Ovary (tissue), 10 donors: ENCODE measurements at places on chromosomes 3 and 15. TPM values are rescaled to one million over a fixed set of nuclear protein-coding genes. Genes with fewer than 3 reads are reported as not detected.

Gene CCR1
- total RNA-seq, result 3.1 TPM

DNA sequence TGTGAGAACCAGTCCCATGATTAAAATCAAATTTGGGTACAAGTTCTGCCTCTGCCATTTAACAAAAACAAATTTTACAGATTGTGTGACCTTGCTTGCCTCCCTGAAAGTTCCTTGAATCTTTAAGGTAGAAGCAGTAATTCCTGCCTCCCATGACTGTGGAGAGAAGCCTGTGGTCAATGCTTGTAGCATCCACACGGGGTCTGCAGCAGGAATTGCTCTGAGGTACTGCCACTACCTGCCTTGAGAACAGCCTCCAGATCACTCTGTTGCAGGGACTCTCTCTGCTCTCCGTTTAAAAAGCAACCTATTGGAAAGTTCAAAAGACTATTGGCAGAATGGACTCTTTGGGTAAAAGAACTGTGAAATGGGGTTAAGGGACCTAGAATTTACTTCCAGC is 75.9 kb downstream of the SST start:
- DNase-seq, result no peak

- no peak for DNase-seq
Measured at GRCh38 chr3:144010371-144010770, 38.7 kb downstream of the DIPK2A start.

- no peak for DNase-seq
Measured at GRCh38 chr3:60703008-60703407, 548.2 kb downstream of the FHIT start.

GRCh38 chr15:30985081-30985531 is 6.3 kb downstream of the MTMR10 start:
- no peak for DNase-seq

Gene CPN2
- total RNA-seq, result 0.18 TPM

GRCh38 chr3:60610441-60611112 is 640.7 kb downstream of the FHIT start:
- DNase-seq, result peak; percentile 34

- DNase-seq, result no peak
Measured at GRCh38 chr15:71191296-71191695, 76.0 kb downstream of the THSD4 start.

DNA sequence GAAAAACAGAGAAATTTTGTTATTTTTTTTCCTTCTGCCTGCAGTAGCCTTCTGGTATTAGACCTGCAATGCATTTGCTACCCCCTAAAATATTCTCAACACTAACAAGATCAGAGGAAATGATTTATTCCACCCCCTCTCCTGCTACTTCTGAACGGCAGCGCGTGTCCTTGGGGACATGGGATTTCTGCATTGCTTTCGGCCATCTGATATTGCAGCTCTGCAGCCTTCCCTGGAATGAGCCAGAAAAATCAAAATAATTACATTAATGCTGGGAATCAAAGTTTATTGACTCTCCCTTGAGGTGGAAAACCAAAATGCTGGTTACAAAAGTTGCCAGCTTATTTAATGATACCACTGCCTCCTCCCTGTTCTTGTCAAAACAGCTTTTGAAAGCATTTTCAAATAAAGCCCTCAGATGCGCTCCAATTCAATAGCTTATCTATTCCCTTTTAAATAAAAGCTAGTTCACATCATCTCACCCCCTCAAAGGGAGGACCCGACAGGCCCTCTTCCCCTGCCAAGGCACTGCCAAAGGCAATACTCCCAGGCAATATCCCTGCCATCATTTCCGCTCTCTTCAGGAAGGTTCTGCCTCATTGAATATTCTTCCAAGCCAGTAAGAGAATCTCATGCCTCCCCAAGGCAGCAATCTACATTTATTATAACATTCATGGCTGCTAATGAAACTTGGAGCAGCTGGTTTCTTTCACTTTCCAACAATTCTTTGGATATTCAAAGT is 96.6 kb downstream of the FHIT start:
- DNase-seq, result no peak

GRCh38 chr3:116815831-116816588 is 106.4 kb downstream of the TUSC7 start:
- no peak for DNase-seq

DNA sequence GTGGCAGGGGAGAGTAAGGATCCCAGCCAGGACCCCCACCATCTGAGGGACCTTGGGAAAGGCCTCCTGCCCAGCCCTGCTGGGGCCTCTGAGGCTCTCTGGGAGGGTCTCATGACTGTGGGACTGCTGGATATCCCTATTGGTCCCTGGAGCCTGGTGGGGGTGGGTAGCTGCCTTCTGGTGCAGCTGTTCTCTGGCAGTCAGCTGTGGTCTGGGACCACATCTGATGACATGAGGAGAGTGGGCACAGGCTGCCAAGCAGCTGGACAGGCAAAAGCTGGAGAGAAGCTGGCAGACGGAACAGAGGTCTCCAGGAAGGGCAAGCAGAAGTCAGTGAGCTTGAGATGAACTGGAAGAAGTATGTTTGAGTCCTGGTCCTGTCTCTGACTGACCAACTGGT is 22.4 kb downstream of the PLEKHO2 start:
- no peak for DNase-seq

Gene PLSCR2
- total RNA-seq, result not detected

- no peak for DNase-seq
Measured at GRCh38 chr3:43696441-43696840, 5.7 kb downstream of the ABHD5 start.

- no peak for DNase-seq
Measured at GRCh38 chr3:190001426-190001825, 119.3 kb downstream of the P3H2 start.

DNA sequence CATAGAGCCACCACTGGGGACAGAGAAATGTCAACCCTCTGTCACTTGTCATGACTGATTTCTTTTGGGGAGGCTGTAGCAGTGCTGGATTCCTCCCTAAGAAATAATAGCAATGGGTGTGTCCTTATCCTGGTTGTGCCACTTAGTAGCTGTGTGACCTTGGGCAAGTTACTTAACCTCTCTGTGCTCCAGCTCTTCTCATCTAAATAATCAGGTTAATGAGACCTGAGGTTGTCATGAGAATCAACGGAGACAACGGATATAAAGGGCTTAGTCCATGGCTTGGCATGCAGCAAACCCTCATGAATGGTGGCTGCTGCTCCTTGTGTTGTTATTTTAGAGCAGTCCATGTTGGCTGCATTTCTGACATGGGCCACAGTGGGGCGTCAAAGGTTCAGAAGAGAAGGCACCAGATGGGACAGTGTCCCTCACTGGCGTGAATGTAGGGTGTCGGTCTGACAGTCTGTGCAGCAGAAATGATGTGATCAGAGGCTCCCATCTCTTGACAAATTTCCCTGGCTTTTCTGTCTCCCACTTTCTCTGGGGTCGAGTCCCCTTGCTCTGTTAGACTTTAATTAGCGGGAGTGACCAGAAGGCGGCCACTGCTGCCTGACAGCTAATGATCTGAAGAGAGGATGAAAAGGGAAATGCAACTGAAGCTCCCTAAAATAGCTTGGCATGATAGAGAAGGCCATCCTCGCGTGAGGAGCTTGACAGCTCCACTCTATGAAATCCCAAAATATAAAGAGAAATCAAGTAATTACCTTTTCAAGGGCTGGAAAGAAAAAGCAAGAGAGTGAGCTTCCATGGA is 209.4 kb downstream of the CADPS start:
- DNase-seq, result peak; percentile 61

DNA sequence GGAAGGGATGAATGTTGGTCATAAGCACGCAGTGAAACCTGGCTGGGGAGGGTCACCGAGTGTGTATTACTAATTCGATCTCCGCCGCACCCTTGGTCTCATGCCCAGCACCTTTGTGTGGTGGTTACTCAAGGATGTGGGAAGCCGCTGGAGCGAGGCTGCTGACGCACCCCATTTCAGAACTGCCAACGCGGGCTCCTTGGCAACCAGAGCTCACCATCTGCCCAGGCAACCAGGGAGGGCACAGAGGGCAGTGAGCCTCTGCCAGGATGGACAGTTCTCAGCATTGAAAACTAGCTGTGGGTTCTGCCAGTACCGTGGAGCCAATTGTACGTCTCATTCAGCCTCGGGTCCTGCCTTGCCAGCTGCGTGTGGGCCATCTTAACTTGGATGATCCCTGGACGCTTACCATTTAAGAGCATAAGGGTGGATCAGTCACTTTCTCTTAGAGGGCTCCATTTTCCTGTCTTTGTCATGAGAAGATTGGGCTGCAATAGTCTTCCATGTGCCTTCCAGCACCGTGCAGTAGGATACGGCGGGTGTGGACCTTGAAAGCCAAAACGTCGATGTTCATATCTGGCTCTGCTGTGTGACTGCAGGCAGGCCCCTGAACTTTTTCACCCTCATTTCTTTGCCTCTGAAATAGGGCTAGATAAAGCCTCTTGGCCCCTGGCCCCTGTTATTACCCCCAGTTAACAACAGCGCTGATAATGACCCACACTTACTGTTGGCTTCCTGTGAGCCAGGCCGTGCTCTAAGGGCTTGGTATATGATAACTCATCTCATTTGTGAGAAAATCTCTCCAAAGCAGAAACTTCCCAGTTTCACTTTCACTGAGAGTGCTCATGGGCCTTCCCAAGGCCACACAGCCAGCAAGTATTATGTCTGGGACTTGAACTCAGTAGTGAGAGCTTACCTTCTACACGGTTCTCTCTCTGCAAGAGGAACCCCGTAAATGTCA is 238.8 kb downstream of the OPA1 start:
- DNase-seq, result no peak

DNA sequence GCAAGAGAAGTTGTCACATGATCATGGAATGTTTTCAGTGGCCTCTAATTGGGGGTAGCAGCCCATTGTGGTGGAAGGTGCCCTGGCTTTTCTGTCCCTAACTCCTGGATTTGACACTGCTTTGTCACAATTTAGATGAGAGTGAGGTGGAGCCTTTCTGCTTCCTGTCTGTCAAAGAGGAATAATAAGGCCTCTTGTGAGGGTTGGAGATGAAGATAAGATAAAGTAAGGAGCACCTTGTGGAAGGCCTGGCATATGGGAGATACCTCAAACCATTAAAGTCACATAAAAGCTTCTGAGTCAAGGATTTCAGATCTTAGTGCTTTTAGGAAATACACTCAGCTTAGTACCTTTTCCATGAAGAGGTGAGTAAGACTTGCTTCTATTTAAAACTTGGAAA is 172.6 kb upstream of the FAM3D start:
- no peak for DNase-seq

Gene SCG5
- total RNA-seq, result 4.8 TPM

DNA sequence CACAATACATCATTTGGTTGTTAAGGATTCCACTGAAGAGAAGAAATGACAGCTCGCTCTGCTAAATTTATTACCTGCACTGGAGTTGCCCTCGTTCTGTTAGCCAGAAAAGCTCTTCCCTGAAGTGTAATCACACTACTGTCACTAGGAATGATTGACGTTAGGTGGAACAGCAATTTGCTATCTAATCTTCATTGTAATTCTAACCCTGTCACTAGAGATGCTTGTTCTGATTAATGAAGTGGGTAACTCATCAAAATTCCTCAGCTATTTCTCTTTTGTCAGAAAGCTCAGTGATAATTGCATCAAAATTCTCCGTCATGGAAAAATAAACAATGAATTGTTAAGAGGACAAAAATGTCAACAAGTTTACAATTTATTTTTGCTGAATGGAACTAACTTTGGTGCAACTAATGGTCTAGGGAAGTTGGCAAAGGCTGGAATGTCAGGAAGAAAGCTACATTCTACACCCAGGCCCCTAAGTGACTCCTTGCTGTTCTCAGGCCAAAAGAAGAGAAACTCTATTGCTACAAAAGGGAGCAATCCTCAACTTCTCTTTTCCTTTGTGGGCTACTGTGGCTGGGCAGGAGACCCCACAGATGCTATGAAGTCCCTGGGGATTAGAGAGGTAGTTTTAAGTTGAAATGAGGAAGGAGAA is 34.1 kb downstream of the CCDC191 start:
- DNase-seq, result no peak

Gene VEPH1
- 1.3 TPM for total RNA-seq

- no peak for DNase-seq
Measured at GRCh38 chr3:32147509-32147908, 41.1 kb downstream of the GPD1L start.

Gene GATA2
- 4.8 TPM for total RNA-seq

GRCh38 chr3:60076331-60076730 is 1026.5 kb upstream of the CFAP20DC start:
- DNase-seq, result no peak

Gene REC114
- total RNA-seq, result not detected

DNA sequence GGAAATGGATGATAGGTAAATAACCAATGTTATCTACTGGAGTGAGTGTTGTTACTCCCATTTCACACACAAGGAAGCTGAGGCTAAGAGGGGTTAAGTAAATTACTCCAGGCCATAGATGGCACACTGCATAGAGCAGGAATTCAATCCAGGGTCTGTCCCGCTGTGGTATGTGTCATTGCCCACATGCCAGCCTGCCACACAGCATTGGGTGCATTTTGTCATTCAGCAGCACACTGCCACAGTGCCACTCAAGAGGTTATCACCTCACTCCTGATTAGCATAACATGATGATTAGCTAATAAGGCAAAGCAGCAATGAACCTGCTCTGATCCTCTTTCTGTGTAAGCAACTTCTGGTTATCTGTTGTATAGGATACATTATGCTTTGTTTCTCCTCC is 157.4 kb upstream of the CTNNB1 start:
- DNase-seq, result no peak

DNA sequence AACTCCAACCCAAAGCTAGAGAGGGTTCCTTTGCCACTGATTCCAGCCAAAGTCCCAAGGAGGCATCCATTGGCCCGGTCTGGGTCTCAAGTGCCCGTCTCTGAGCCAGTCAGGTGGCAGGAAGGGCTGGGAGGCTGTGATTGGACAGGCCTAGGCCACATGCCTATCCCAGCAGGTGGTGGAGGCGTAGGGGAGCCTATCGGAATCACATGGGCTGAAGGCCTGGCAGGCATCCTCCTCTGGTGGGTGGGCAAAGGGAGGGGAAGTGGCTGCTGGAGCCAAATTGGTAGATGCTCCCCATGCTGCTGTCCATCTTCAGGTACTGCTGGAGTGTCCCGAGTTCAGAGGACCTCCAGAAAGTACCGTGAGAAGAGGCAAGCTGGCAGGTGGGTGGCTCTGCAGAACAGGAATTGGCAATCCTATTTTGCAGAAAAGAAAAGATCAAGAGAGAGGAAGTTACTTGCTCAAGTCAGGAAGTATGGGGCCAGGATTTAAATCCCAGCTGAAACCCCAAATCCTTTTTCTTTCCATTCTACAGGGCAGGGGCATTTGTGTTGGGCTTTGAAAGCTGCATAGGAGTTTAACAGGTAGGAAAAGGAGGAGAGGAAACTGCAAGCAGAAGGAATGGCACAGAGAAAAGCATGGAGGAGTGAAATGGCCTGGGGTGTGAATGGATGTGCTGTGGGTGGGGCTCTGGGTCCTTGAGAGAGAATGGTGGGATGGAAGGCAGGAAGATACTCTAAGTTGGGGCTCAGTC is 3.7 kb downstream of the CHST13 start:
- DNase-seq, result no peak

DNA sequence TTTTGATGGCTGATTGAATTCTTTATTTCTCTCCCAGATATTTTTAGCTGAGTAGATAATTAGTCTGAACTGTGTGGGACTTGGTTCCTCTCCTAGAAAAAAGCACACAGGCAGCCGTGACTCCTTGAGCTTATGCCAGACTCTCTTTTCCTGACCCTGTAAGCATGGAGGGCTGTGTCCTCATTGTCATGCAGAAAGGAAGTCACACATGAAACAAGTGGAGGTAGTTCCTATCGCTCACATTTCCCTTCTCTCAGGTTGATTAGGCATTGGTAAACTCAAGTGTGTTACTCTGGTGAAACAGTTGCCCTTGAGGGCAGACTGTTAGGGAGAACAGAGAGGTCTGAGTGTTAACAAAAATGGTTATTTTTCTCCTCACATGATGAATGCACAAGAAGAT is 6.3 kb upstream of the RTP4 start:
- DNase-seq, result no peak

Gene FBN1
- 90.7 TPM for total RNA-seq

Gene SPTSSB
- total RNA-seq, result not detected

- DNase-seq, result peak; percentile 80
Measured at GRCh38 chr3:184417619-184418327, 37.9 kb downstream of the CHRD start.

Gene CHRNA7
- total RNA-seq, result 4.4 TPM
